ENCODE measurements at places on chromosomes 3 and 15.

DNA sequence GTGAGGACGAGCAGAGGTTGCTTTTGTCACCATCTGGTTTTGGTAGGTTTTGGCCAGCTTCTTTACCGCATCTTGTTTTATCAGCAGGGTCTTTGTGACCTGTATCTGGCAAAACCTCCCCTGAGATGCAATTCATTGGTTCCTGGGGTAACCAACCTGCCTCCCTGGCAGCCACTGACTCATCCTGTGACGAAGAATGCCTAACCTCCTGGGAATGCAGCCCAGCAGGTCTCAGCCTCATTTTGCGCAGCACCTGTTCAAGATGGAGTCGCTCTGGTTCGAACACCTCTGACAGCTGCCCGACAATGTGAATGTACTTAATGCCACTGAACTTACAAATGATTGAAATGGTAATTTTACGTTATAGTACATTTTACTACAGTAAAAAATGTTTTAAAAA lies 6.8 kb upstream of the ADAMTS17 start:
- no peak for DNase-seq

DNA sequence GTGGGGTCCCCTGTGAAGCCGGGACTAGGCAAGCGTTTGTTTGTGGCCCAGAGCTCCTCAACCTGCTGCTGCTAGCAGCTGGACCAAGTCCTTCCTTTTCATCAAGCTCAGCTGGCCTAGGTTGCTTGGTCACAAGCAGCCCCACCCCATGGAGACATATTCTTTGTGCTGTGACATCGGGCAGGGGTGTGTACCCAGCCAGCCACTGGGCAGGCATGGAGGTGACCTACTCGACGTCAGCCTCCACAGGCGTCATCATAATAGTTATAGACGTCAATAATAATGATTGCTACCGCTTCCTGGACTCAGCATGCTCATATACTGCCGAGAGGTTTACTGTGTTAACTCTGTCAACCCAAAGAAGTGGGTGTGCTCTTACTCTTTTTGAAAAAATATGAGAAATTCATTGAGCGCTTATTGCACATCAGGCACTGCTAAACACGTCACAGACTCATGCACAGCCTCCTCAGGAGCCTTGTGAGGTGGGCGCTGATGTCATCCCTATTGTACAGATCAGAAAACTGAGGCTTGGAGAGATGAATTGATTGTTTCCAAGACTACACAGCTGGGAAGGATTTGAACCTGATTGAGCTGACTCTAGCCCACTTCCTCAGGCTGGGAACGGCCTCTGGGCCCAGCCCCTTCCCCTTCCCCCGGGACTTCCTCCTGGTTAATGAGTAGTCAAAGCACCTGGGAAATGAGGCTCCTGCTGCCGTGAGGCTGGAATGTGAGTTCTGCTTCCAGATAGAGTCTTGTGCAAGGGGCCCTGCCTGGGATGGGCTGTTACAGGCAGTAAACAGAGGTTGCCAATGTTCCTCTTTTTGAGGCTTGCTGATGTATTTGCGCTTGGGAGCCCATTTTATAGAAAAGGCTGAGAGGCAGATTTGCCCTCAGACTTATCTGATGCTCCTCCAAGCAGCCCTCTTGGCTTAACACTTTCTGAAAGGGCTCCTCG lies 16.2 kb downstream of the SLC6A6 start:
- DNase-seq, result no peak

- DNase-seq, result no peak
Observed at GRCh38 chr3:8500989-8501370, 643 bp upstream of the LMCD1 start.

GRCh38 chr15:79943820-79944219 lies 27.2 kb downstream of the BCL2A1 start:
- DNase-seq, result no peak

DNA sequence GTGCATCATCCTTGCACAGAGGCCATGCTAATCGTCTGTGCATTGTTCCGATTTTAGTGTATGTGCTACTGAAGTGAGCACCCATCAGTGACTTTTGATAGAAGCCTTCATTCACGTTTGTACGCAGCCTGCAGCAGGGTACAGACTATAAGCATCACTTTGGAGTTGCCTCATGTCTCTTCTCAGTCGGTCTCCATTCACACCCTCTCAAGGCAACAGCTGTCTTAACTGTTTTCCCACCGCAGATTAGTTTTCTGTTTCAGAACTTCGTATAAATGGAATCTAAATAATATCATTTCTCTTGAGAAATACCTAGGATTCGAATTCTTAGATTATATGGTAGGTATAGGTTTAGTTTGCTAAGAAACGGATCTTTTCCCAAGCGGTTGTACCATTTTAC lies 143.2 kb downstream of the KLHL25 start:
- no peak for DNase-seq

DNA sequence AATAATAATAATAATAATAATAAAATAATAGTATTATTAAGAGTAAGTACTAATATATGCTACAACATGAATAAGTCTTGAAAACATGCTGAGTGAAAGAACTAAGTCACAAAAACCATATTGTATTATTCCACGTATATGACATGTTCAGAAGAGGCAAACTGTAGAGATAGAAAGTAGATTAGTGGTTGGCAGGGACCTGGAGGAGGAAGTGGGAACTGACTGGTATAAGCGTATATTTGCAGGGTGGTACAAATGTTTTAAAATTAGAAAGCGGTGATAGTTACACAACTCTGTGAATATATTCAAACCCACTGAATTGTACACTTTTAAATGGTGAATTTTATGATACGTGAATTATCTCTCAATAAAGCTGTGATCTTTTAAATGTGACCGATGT lies 32.8 kb downstream of the LRRK1 start:
- DNase-seq, result no peak

GRCh38 chr3:31530039-31530959 lies 2.4 kb upstream of the STT3B start:
- DNase-seq, result no peak

DNA sequence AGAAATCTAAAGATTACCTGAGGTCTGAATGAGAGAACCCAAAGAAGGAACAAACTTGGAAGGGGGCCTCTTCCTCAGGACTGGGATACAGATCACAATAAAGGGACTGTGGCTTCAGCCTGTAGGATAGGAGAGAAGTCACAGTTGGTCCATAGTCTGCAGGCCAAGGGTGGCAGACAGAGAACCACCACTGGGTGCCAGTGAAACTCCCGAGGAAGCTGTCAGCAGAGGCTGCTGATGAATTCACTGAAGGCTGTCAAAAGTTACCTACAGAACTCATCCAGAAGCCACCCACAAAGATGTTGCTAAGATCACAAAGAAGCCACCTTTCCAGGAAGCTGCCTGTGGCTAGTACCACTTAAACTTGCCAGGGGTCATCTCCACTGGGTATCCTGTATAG lies 78.5 kb downstream of the TMCO5A start:
- no peak for DNase-seq

- peak; percentile 84 for DNase-seq
Observed at GRCh38 chr3:185362850-185363661, at the start of gene MAP3K13. TSS of gene MAP3K13 (plus strand) at chr3:185363136. CDS start at chr3:185428582, 65,446 bp downstream.

- DNase-seq, result no peak
Observed at GRCh38 chr15:50463423-50464358, 39.5 kb downstream of the USP8 start.

DNA sequence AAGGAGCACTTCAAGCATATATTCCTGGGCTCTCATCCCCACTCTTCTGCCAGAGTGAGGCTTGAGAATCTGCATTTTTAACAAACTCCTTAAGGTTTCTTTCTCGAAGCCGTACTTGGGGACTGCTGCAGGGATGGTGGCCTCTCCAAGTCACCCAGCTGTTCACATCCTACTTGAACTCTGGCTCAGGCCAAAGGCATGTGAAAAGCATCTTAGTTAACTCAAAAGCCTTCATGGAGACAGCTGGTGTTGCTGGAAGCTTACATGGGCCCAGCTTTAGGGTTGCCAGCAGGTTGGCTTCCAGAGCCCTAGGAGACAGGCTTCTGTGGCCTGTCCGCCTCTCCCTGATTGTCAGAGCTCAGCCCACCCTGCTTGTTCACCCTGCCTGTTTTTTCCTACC lies 139.2 kb downstream of the THSD4 start:
- no peak for DNase-seq

- DNase-seq, result no peak
Observed at GRCh38 chr3:107683447-107683846, 160.7 kb downstream of the BBX start.

- no peak for DNase-seq
Observed at GRCh38 chr3:42174679-42175385, 83.7 kb downstream of the TRAK1 start.

DNA sequence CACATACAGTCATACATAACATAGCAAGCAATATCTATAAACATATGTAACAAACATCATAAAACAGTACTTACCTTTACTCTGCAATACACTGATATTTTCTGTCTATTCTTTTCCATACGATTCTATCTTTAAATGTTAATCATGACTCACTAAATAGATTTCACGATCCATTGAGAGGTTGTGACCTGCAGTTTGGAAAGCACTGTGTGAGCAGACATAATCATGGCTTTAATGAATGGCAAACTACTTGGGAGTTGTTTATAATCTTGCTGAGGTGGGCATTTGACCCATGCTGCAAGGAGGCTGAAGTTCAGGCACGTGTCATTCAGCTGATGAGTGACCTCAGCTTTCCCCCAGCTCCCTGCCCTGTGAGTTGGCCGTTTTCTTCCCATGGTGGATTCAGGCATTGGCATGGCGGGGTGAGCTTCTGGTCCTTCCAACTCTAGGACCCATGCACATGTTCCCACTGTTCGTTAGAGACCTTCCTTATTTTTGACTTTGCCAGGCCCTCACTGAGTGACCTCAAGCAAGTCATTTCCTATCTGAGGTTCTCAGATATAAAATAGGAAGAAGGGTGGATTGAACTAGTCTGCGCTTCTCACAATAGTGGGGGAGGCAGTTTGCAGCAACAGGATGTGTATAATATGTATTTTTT lies 41.7 kb downstream of the PAQR5 start:
- DNase-seq, result no peak

DNA sequence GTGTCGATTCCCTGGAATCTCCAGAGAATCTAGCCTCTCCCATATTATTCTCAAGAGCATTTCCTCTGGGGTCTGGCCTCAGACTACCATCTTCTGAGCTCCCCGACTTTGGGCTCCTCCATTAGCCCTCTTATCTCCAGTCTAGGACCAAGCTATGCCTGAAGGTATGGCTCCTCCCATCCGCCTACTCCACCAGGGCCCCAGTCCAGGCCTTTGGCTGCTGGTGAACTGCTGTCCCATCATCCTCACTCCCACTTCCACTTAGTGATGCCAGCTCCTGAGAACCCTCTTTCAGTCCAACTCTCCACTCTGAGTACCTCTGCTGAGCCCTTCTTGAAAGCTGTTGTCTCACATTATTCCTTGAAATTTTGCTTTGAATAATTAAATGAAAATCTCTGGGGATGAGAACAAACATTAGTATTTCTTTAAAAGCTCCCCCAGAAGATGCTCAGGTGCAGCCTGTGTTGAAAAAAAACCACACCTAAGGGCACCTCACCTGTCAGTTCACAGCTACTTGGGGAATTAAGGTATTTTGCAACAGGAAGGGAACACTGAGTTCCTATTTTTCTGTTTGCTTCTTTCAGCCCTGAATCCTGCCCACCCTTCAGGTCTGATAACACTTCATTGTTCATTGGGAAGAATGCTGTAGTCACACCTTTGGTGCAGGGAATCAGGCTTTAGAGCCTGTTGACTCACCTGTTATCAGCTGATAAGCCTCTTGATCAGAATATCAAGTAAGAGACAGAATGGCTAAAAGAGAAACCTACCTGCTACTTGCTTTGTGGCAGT lies 9.5 kb downstream of the CLDN18 start:
- DNase-seq, result no peak

GRCh38 chr3:60017631-60018030 lies 967.8 kb upstream of the CFAP20DC start:
- no peak for DNase-seq

- DNase-seq, result no peak
Observed at GRCh38 chr15:41493902-41494189, 172 bp downstream of the ITPKA start.

- no peak for DNase-seq
Observed at GRCh38 chr3:120472121-120472844, 21.5 kb upstream of the FSTL1 start.

DNA sequence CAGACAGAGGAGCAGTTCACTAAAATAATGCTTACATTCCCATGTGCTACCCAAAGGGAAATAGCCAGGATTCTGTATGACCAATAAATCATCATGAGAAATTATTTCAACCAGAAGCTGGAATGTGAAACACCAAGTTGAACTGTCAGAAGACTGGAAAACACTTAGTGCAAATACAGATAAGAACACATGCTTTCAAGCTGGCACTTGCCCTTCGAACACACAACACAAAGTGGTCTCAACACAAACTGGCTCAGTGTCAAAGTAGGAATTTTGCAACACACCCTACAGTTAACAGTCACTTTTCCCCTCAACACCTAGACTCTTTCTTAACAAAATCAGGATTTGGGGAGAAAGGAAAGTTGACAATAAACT lies 1.3 kb downstream of the FSD2 start:
- DNase-seq, result no peak

DNA sequence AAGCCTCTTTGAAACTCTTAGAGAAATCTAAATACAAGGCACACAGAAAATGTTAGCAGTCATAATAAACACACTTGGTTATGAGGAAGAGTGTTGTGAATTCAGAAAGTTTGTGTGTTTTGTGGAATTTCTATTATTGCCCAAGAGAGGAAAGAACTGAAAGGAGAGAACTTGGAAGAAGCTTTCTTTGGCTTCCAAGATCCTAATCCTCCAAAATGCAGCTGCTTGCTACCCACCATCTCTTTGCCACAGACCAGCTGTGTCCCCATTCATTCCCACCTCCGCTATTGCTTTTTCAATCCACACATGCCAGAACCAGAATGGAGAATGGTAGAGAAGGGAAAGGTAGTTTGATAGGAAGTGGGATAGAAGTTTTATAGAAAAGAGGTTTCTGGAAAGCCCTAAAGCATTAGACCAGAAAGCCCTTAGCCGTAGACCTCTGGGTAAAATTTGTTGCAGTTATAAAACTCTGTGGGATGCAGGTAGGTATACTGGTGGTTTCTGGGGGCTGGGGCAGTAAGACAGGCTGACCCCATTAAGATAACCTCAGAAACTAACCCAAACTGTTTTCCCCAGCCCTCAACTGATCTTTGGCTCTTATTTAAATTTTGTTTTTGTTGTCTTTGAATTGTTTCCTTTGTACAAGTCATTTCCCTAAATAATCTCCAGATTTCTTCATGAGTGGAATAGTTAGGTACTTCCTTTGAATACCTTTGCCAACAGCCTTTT lies 108.5 kb downstream of the FILIP1L start:
- no peak for DNase-seq

GRCh38 chr3:135068011-135068410 lies 273.0 kb downstream of the EPHB1 start:
- no peak for DNase-seq

DNA sequence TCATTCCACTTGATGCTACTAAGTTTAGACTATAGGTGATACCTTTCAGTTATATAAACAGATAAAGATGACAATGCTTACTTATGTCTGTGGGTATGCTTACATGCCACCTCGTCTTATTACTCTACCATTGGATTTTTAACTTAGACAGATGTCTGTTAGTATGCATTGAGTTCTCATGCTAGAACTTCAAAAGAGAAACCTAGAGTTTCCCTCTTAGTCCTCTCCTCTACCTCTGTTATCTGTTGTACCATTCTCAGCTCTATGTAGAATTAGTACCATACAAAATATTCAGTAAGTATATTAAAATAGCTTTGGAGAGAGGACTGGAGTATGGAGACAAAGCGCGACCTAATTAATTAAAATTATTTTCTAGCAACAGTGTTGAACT lies 111.3 kb downstream of the BBX start:
- no peak for DNase-seq
